Anterior cingulate cortex (tissue), 58 donors: ENCODE measurements at places on chromosomes 2 and 18.

DNA sequence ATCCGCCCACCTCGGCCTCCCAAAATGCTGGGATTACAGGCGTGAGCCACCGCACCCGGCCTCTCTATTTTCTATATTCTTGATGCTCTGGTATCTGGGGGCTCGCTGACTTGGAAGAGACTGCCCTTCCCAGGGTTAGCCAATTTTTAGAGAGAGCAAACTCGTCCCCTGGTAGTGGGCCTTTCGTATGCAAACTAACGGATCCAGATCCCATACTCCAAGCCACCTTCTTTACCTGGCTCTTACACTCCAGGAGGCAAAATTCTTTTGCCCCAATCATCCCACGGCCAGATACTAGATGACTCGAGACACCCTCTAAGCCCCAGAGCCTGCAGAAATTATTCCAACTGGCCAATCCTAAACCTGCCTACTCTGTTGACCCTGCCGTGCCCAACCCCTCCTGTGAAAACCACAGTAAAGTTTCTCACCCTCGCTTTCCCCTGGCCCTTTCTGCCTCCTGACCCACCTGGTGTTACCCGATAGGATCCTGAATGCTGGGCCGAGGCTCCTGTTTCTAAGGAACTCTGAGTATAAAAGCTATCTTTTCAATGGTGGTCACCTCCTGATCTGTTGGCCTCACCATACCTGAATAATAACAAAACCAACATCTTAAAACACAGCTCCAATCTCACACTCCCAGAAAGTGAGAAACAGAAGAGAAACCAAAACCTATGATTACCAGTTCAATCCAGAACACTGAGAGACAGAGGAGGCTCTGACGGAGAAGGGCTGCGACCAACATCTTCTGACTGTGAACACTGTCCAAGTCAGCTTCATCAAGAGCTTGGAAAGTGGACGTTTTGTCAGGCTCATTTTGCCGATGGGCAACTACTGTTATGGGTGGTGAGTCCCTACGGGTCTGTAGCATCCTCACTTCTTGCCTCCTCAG, 57.6 kb upstream of the ZNF532 start:
- DNase-seq = no peak

- DNase-seq = no peak
Measured at GRCh38 chr2:52404866-52405265, 1362.7 kb upstream of the CHAC2 start.

DNA sequence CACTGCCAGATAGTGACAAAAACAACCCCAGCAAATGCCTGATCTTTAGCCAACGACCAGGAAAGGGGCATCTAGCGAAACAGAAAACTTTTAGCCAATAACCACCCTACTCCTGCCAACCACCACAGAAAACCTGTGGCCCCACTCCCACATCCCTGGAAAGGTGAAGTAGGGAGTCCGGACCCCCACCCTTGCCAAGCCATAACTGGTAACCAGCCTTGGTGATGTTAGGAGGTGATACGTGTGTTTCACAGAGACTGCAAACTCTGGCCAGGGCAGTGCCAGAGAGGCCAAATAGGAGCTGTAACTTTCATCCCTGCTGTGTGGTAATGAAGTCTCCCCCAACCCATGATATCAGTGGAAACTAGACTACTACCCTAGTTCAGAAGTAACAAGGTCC, 27.6 kb downstream of the SCTR start:
- no peak for DNase-seq

- DNase-seq = no peak
Measured at GRCh38 chr2:55761526-55761925, 67.9 kb upstream of the PNPT1 start.

DNA sequence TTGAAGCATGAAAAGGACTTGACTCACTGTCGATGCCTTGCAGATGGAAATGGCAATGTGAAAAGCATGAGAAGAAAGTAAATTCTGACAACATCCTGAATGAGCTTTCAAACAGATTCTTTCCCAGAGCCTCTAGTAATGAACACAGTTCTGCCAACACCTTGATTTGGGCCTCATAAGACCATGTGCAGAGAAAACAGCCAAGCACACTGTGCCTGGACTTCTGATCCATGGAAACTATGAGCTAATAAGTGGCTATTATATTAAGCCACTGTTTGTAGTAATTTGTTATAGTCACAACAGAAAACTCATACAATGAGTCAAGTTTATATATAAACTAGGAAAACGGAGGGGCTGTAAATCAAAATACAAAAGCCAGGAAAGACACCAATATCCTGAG, 477.3 kb downstream of the MBD2 start:
- DNase-seq = no peak

DNA sequence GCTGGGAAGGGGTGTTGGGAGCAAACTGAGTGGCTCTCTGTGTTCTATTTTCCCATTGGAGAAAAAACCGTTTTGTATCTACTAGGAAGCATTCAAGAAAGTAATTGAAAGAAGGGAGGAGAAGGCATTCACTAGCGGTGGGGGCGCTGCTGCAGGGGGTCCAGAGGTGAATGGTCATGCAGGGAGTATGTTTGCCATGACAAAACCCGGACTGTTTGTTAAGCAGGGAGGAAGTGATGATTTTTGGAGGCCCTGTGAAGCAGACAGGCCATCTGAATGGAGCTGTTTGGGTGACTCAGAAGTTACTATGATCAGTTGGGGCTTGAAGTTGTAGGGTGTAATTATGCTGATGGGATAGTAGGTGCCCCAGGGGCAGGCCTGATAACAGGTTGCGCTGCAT, 7.0 kb downstream of the TAF4B start:
- DNase-seq = no peak

DNA sequence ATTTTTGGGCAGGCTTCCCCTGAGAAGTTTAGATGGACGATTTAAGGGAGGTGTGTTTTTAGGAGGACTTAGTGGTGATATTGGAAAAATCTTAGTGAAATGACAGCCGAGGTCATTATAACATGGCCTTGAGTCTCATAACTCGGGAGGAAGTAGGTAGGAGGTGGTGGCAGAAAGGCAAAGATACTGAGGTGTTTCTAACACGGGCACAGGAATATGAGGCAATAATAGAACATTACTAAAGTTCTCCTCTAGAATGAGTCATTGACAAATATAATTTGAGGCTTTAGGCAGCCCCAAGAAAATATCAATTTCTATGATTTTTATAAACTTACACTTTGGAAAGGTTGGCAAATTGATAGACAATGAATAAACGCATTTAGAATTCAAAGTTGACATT, 146.1 kb upstream of the ZEB2 start:
- no peak for DNase-seq

GRCh38 chr2:128611421-128612320, 293.0 kb upstream of the HS6ST1 start:
- DNase-seq = no peak

DNA sequence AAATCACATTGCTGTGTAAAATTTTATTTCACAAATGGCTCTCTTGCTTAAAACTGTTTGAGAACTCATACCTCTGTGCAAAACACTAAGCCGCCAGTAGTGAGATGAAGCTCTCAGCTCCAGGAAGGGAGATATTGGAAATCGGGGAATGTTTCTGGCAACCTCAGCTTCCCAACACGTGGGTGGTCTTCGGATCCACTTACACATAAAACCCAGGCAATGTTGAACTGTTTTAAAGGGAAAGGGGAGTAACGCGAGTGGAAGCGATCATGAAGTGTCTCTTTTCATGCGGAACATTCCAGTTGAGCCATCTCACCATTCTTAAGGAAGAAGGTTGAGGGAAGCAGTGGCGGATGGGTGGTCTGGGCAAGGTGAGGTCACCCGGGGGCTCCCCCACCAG, 136.8 kb downstream of the ASB1 start:
- no peak for DNase-seq

- DNase-seq = no peak
Measured at GRCh38 chr2:199219551-199219950, 238.2 kb downstream of the SATB2 start.

GRCh38 chr18:55433648-55434047, 154.3 kb downstream of the TCF4 start:
- DNase-seq = no peak

- no peak for DNase-seq
Measured at GRCh38 chr2:232523682-232524597, 2.0 kb upstream of the CHRND start.

- DNase-seq = no peak
Measured at GRCh38 chr18:25704494-25704893, 352.5 kb upstream of the ZNF521 start.

DNA sequence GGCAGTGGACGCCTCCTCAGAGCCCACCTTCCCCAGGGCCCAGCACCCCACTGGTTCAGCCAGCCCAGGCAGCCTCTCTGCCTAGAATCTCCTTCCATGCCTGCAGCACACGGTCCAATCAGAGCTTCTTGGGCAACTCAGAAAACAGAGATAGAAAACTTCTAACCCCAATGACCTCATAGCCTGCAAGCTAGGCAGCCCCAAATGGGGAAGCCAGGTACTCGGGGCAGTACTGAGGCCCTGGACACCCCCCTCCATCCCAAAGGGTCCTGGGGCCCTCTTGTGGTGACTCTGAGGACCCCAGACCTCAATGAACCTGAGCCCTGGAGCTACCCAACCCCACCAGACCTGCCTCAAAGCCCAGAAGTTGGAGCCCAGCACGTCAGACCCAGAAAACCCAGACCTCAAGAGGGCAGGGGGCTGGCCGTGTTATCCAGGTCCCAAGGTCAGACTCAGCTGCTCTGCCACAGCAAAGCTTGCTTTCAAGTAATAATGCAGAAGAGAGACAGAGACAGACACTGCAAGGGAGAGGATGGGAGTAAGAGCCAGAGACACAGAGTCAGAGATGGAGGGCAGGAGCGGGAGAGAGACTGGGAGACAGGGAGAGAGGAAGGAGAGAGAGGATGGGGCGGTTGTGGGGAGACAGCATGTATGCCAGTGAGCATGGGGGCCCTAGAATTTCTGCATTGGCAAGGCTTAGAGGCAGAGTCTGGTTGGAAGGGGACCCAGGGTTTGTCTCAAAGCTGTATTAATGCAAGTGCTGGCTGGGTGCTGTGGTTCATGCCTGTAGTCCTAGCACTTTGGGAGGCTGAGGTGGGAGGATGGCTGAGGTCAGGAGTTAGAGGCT, 28.2 kb downstream of the SERTAD2 start:
- no peak for DNase-seq

DNA sequence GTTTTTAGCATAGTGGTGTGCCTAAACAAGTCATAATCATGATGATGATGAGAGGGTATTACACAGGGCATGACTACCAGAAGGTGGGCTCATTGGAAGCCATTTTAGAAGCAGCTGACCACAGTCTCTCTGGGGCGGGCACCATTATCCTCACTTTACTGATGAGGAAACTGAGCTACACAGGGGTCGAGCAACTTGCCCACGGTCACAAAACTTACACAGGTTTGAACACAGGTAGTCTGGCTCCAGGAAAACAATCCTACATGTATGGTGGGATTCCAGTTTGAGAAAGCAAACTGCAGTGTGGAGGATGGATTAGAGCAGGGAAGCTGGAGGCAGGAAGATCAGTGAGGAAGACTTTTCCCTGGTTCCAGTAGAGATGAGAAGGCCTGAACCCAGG, 6.2 kb downstream of the RHOB start:
- no peak for DNase-seq

GRCh38 chr2:50783111-50783510, 248.8 kb downstream of the NRXN1 start:
- no peak for DNase-seq

DNA sequence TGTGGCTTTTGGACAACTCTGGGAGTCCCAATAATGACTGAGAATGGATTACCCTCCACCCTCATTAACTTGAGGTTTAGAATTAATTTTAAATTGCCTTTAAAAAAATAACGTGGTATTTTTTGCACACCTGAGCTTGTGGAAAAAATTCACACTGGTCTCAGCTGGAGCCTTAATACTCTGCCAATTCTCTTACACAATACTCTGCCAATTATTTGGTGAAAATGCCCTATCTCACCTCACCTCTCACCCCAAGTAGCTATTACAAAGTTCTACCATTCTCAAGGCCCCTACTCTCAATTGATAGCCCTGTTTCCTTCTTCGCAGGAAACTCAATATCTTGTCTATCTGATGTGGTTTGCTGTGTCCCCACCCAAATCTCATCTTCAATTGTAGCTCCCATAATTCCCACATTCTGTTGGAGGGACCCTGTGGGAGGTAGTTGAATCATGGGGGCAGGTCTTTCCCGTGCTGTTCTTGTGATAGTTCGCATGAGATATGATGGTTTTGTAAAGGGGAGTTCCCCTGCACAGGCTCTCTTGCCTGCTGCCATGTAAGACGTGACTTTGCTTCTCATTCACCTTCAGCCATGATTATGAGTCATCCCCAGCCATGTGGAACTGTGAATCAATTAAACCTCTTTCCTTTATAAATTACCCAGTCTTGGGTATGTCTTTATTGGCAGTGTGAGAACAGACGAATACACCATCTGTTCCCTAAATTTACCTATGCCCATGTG, 27.4 kb upstream of the C2orf69 start:
- DNase-seq = no peak

DNA sequence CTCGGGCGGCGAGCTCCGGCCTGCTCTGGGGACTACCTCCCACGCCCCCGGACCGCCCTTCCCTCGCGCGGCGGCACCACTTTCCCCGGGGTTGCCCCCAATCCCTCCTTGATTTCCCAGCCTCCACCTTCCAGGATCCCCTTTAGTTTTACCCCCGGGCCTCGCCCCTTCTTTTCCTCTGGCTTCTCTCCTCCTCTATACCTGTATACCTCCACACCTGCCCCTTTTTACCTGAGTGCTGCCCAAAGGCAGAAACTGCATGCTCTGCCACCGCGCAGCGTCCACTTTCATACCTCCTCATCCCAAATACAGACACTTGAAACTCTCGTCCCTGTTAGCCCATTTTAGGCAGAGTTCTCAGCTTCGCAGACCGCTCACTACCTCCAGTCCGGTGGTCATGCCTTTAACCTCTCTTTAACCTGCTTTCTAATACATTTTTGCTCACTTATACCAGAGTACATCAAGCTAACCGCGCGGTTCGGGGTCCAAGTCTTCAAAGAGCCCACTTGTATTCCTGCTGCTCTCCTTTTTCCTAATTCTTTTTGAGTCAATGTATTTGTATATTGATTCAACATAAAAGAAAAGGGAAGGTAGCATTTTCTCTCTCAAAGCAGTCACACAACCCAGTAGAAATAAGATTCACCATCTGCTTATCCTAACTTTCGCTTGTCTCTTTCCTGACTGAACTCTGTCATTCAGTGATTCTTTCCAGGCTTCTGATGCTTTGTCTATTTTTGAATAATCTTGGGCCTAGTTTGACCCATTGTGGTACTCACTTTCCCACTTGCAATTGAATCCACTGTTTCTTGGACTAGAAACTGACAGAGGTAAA, 901 bp downstream of the SPOPL start:
- DNase-seq = no peak

GRCh38 chr18:10044054-10044453, 130.2 kb downstream of the VAPA start:
- DNase-seq = no peak

DNA sequence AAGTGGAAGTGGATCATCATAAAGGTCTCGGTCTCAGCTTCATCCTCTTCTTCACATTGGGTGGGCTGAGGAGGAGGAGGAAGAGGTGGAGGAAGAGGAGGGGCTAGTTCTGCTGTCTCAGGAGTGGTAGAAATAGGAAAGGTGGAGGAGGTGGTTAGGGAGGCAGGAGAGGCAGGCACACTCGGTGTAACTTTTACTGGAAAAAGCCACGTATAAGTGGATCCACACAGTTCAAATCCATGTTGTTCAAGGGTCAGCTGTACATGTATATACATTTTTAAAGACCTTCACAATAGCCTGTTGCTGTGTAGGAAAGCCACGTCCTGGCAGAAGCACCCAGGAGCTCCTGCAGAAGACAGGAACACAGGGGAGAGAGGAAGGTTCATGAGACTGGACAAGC, 110.3 kb upstream of the RAB12 start:
- no peak for DNase-seq

GRCh38 chr2:100895402-100895801, 75.5 kb downstream of the NPAS2 start:
- no peak for DNase-seq
